ENCODE measurements at places on chromosomes 5 and 9.

GRCh38 chr5:175681045-175681967 lies 23.4 kb downstream of the HRH2 start:
- DNase-seq = no peak

DNA sequence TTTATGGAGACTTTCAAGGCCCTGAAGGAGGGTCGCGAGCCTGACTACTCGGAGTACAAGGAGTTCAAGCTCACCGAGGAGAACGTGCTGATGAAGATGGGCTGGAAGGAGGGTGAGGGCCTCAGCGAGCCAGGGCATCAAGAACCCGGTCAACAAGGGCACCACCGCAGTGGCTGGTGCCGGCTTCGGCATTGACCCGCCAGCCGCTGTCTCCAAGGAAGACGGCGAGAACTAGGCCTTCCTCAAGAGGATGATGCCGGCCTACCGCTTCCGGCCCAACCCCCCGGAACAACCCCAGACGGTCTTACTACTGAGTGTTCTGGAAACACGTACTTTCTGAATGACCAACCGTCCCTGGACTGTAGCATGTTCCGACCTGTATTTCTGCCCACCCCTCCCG lies 169.2 kb downstream of the HINT1 start:
- DNase-seq = no peak

DNA sequence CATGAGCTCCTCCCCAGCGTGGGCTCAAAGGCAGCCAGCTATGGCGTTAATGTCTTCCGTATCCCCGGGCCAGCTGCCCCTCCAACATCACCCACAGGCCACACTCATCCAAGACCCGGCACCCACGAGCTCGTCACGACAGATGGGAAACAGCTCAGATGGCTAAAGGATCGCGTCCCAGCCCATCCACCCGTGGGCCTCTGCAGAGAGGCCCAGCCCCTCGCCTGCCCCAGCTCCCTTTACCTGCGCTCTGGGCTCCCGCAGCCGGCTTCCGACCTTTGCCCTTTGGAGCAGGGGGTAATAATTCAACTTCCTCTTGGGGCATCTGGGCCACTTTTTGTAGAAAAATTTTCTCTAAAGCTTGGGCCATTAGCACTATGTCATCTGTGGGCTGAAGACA lies 16.5 kb downstream of the BRD3 start:
- no peak for DNase-seq

- no peak for DNase-seq
Measured at GRCh38 chr5:150960791-150961396, 56.1 kb upstream of the ZNF300 start.

GRCh38 chr9:130834371-130835336 lies at the start of gene ABL1:
Gene ABL1 (plus strand): TSS chr9:130835254. CDS start chr9:130835447, 193 bp downstream.
- peak; percentile 33 for DNase-seq

DNA sequence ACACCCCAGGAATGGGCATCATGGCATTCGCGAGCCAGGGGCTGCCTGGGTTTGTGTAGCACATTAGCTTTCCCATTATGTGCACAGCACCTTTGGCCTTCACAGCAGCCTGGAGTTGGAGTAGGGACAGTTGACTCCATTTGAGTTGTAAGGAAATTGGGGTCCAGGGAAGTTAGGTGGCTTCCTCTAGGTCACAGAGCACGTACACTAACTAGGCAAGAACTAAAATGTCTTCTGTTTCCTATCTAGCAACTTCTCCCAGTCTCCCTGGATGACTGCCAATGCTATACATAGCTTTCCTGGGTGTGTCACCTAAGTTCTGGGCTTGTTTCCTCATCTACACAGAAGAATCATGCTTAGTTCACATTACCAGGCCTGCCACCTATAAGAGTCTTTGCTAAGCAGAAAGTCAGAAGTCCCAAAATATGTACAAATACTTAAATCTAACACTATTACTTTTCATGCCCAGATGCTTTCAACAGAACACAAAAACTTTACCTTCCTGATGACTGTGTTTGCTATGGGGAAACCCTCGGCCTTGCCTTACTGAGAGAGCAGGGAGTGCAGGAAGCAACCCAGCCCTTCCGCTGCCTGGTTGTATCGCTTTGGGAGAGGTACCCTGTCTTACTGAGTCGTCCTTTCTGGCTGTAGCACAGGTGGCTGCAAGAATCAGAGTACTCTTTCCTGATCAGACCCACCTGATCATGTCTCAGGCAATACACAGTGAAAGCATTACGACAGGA lies 12.0 kb downstream of the MACROH2A1 start:
- no peak for DNase-seq

- DNase-seq = no peak
Measured at GRCh38 chr5:14408969-14409586, 172.5 kb upstream of the OTULINL start.

DNA sequence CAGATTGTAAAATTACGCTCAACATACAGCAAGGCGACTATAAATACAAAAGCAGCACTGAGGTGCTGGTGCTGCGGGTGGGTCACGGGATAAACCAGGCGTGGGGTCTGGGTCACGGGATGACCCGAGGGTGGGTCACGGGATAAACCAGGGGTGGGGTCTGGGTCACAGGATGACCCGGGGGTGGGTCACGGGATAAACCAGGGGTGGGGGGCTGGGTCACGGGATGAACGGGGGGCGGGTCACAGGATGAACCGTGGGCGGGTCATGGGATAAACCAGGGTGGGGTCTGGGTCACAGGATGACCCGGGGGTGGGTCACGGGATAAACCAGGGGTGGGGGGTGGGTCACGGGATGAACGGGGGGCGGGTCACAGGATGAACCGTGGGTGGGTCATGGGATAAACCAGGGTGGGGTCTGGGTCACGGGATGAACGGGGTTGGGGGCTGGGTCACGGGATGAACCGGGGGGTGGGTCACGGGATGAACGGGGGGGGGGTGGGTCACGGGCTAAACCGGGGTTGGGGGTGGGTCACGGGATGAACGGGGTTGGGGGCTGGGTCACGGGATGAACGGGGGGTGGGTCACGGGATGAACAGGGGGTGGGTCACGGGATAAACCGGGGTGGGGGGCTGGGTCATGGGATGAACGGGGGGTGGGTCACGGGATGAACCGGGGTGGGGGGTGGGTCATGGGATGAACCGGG lies 30.2 kb upstream of the SLC9A3 start:
- DNase-seq = no peak

DNA sequence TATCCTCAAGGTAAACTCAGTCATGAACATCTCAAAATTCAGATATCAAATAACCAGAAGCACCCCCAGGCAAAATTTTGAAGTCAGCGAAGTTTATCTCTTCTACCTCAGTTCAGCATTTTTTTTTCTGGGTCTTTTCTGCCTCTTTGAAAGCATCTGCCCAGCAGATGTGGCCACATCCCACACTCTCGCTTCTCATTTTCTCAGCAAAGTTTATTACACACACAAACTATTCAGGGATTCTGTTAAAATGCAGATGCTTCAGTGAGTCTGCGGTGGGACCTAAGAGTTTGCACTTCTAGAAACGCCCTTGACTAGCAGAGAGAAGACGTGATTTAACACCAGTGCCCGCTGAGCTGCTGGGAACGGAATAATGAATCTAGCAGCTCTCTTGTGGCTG lies 19.3 kb downstream of the RASEF start:
- DNase-seq = no peak

- peak; percentile 49 for DNase-seq
Measured at GRCh38 chr9:120755810-120756434, 37.3 kb downstream of the FBXW2 start.

GRCh38 chr5:113612060-113612496 lies 98.6 kb downstream of the YTHDC2 start:
- no peak for DNase-seq

Measured in stimulated activated CD8-positive, alpha-beta memory T cell treated with anti-CD3 and anti-CD28 coated beads, Interleukin-4, amount 100 ng/mL, for 1 hour (primary cell).